ENCODE measurements at places on chromosomes 7 and 10. TPM values are rescaled to one million over a fixed set of nuclear protein-coding genes. Genes with fewer than 3 reads are reported as not detected.

GRCh38 chr10:102613785-102614184 is 30.5 kb upstream of the TRIM8 start:
- no peak for DNase-seq

- no peak for DNase-seq
Observed at GRCh38 chr10:67670401-67670800, 25.6 kb downstream of the CTNNA3 start.

DNA sequence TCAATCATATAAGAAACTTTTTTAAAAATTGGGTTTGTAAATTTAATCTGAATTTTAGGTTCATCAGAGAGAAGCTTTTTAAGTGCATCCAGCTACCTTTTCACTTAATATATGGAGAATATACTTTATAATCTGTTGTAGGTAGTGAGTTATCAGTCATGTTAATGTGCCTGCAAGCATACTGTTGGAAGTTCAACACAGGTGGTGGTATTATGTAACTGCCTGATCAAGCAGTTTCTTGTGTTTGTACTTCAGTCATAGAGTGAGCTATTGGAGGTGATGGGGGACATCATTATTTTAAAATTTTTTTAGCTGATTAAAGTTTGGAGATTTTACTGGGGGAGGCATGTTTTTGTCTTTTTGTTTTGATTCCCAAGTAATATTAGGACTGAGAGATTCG is 2.5 kb downstream of the TNKS2 start:
- DNase-seq: no peak

DNA sequence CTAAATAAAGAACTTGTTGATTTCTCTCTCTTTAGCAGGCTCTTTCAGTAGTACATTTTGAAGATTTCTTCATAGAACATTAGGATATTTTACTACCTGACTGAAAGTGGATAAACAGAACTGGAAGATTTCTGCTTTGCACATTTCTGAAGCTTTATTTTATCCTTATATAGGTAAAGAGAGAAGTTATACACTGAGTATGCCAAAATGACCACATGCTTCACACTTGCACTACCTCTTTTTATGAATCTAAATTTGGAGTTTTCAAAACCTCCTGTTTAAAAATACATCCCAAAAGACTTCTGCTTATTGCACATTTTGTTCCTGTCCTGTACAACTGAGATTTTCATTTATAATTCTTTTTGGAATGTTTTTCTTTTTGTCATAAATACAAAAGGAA is 197.4 kb upstream of the PRPS1L1 start:
- DNase-seq: no peak

DNA sequence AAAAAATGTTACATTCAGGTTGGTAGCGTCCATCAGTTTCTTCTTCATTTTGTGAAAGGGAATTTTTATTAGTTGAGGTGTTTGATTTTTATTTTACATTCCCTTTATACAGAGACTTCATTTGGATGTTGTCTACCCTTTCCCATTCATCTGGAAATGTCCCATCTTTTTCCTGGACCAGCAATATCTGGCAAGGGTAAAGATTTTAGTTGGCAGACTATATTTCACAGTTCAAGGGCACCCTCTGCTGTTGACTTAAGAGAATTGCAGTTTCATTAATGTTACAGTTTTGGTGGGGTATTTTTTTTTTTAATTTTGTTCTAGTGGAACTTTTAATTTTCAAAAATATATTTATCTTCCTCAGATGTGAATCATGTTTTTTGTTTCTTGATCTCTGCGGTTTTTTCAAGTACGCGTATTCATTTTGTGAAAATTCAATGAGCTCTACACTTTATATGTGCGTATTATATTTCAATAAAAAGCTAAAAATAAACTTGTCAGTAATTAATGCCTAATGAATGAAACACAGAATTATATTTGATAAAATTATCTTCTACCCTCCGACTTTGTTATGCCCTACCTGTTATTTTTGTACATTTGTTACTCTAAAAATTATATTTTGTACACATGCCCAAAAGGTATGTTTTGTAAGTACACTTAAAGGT is 97.9 kb upstream of the KLF14 start:
- no peak for DNase-seq

DNA sequence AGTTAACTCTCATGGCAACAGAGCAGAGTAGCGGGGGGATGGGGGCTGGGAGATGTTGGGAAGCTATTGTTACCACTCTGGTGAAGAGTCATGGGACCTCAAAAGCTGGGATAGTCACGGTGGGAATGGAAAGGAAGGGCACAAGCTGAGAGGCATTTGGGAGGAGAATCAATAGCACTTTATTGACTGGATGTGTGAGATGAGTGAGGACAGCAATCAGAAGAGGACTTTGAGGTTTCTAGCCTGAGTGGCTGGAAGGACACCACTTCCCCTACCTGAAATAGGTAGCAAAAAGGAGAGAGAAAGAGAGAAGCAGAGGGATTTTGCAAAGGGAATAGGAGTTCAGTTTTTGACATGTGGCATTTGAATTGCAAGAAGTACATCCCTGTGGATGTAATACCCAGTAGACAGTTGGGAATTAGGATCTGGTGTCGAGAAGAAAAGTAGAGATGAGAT is 27.2 kb downstream of the SCD start:
- DNase-seq: no peak

GRCh38 chr7:41975849-41976248 is 261.2 kb downstream of the GLI3 start:
- DNase-seq: no peak

- DNase-seq: no peak
Observed at GRCh38 chr7:138699661-138700060, 1.5 kb downstream of the SVOPL start.

GRCh38 chr7:133836666-133837065 is 290.5 kb upstream of the LRGUK start:
- DNase-seq: no peak

DNA sequence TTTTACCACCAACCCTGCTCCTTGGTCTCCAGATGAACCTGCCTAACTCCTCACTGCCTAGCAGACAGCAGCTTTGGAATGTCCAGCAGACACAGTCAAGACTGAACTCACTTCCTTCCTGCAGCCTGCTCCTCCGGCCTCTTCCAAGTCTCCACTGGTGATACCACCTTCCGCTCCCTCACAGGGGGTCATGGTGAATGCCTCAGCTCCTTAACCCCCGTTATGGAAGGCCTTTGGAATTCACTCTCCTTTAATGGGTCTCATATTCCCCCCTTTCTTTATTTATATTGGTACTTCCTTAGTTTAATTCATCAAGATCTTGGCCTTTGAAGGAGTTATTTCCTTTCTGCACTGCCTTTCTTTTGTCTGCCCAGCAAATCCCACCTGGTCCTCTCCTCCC is 44.9 kb upstream of the ZNF32 start:
- DNase-seq: no peak

DNA sequence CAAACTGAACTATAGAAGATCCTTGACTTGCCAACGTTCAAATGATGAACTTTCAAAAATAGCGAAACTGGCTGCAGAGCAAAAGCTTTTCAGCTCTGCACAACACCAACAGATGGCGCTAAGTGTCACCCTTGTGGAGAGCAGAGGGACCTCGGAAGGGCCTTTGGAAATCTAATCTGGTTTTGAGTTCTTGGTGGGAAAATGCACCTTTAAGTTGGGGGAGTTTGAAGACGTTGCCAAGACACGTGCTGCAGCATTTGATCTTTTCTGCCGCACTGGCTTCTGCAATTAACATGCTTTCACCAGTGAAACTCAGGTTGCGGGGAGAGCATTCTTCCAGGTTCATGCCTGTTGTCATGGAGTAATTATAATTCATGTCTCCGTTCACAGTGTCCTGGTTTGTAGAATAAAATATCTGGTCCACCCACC is 26.3 kb upstream of the WDR11 start:
- no peak for DNase-seq

DNA sequence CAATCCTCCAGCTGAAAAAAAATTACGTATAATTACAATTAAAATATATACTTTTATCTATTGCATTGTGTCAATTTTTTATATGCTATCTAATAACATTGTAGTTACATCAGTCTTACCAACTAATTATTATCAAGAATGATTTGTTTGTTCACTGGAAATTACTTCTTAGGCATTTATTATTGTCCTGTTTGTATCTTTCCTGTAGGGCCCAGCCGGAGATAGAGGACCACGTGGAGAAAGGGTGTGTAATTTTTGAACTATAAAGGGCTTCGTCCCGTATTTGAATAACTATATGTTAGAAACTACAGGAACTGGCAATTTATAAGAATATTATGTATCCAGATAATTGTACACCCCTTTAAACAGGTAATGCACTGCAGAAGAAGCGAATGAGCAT is 4.1 kb downstream of the COL1A2 start:
- no peak for DNase-seq

GRCh38 chr10:113751181-113751732 is at the start of gene PLEKHS1:
Gene PLEKHS1 (plus strand): TSS chr10:113751682. CDS start chr10:113755278, 3,596 bp downstream.
- no peak for DNase-seq

- peak; percentile 1 for DNase-seq
Observed at GRCh38 chr7:37833107-37833817, 15.1 kb upstream of the NME8 start.

DNA sequence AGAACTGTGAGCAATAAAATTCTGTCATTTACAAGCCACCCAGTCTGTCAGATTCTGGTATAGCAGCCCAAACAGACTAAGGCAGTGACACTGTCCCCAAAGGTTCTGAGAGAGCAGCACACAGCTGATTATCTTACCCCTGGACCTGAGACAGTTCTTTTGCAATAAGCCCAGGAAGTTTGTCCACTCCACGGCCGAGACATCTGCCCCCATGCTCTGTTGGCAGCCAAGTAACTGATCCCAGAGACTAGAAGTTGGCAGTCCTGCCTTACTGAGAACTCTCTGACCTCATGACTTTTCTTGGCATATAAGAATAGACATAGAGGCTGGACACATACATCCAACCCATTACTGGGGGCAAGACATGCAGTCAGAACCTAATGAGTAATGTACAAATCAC is 243.0 kb upstream of the GRB10 start:
- no peak for DNase-seq

DNA sequence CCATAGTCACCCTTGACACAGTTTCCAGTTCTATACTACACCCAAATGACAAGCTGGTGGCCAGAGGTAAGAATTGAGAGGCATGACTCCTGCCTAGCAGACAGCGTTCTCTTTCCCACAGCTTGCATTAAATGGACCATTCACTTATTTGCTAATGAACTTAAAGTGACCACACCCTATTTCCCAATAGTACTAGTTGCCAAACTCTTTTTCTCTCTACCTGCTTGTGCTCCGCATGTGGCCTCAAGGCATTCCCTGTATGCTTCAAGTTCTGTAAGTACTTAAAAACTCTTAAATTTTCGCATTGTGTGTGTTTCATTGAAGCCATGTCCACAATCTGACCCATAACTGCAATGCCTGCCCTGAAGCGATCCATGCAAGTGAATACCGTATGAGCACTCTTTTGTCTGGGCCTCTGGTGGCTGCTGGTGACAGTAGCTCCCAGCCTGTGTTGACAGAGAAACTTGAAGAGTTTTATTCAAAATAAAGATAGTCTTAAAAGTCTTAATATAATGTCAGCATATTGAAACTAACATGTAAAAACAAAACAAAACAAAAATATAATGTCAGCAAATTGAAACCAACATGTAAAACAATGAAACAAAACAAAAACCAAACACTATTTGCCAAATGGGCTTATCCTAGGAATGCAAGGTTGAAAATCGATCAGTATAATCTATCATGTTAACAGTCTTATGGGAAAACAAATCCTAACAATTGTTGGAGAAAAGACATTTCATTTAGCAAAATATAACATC is 73.6 kb downstream of the CCSER2 start:
- no peak for DNase-seq

DNA sequence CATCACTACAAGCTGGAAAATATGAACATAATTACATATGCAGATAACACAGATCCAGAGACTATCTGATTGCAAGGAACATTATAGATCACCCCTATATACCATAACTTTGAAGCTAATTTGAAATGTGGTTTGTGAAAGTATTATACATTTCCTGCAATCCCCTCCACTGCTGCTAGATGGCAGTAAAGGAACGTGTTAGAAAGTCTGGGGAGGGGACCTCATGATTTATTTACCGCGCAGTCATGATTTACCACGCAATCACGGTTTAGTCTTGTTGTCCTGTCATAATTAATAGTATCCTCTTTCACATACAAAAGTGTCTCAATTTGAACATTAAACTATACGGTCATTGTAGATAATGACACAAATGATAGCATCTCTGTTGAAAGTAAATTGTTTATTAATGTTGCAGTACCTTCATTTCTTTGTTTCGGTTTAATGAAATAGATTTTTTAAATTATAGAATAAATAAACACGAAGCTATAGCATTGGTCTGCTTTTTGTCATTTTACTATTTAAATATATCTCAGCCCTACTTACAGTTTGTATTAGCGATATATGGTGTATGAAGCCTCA is 145.3 kb upstream of the PRSS1 start:
- DNase-seq: no peak

DNA sequence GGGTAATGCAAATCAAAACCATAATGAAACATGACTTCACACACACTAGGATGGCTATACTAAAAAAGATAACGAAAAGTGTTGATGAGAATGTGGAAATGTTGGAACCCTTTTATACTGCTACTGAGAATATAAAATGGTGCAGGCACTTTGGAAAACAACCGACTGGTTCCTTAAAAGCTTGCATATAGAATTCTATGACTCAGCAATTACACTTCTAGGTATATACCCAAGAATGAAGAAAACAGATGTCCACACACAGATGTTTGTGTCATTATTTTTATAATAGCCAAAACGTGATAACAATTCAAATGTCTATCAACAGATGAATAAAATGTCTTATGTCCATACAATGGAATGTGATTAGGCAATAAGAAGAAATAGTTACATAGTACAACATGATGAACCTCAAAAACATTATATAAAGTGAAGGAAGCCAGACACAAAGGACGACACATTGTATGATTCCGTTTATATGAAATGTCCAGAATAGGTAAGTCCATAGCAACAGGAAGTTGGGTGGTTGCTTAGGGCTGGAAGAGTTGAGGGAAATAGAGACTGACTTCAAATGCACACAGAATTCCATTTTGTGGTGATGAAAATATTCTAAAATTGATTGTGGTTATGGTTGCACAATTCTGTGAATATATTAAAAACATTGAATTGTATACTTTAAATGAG is 148.3 kb upstream of the PHYHIPL start:
- no peak for DNase-seq

GRCh38 chr7:120327054-120327453 is 54.1 kb downstream of the KCND2 start:
- no peak for DNase-seq

GRCh38 chr7:22628112-22628511 is 98.9 kb upstream of the IL6 start:
- no peak for DNase-seq

- DNase-seq: no peak
Observed at GRCh38 chr10:48760983-48761382, 76.3 kb downstream of the WDFY4 start.

The HABP2 gene
- 0.31 TPM for total RNA-seq

The ZNF365 gene
- 29.6 TPM for total RNA-seq

The ADCY1 gene
- total RNA-seq: 226 TPM

The A1CF gene
- total RNA-seq: not detected

The CCDC136 gene
- 44.1 TPM for total RNA-seq

The NPY gene
- total RNA-seq: 40.9 TPM

The COX19 gene
- total RNA-seq: 16.4 TPM

The SEC61G gene
- total RNA-seq: 124 TPM

The CFAP69 gene
- 6.2 TPM for total RNA-seq

The IFIT2 gene
- total RNA-seq: 5.0 TPM

The PFKP gene
- total RNA-seq: 76.3 TPM

The TNS3 gene
- total RNA-seq: 7.5 TPM
